ENCODE measurements at places on chromosomes 5 and 9.

GRCh38 chr5:155252717-155253116 lies 239.2 kb downstream of the KIF4B start:
- H3K4me1 ChIP-seq = peaks cover 5% of the 10 kb centered on the region
- H3K27ac ChIP-seq = no peak overlapping the region
- H3K4me3 ChIP-seq = no peak overlapping the region
- no peaks in the 10 kb centered on the region for H3K27me3 ChIP-seq
- H3K36me3 ChIP-seq = no peaks in the 10 kb centered on the region
- no peak for DNase-seq

DNA sequence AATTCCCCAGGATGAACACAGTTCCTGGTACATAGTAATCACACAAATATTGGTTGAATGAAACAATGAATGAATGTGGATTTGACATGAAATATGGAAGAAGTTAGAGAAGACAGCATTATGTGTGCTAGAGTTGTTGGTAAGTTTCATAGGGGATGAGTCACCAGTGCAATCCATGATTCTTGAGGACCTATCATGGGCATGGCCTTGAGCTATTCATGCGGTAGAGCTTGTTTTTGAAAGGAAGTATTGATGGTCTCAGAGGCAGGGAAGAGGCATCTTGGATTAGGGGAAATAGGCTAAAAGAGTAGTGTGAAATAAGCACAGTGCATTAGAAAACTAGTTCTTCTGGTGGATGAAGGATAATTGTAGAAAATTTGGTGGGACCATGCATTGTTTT lies 22.1 kb downstream of the SPATA31D1 start:
- DNase-seq = no peak
- H3K4me1 ChIP-seq = peaks cover 2% of the 10 kb centered on the region
- H3K27me3 ChIP-seq = no peaks in the 10 kb centered on the region
- no peak overlapping the region for H3K4me3 ChIP-seq
- no peak overlapping the region for H3K27ac ChIP-seq
- peaks cover 6% of the 10 kb centered on the region for H3K36me3 ChIP-seq

GRCh38 chr5:137360607-137361006 lies 138.5 kb downstream of the SPOCK1 start:
- no peaks in the 10 kb centered on the region for H3K4me1 ChIP-seq
- no peak overlapping the region for H3K4me3 ChIP-seq
- no peak overlapping the region for H3K27ac ChIP-seq
- DNase-seq = no peak
- H3K27me3 ChIP-seq = peaks cover 7% of the 10 kb centered on the region

DNA sequence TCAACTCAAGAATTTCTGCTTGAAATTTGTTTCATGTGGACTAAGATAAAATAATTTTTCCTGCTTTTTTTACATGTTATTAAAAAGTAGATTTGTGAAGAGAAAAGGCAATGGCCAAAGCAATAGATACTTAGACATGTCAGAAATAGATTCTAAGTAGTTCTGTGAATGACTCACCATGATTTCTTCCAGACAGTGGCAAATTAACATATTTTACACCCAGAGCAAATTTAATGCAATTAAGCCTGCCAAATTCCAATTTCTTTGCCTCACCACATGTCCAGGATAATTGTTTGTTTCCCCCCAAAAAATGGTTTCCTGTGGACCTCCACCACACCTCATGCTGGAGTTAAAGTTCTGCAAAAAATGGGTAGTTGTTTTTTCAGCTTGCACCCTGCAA lies 651.4 kb downstream of the CETN3 start:
- DNase-seq = no peak
- no peak overlapping the region for H3K27ac ChIP-seq
- no peaks in the 10 kb centered on the region for H3K4me1 ChIP-seq
- H3K27me3 ChIP-seq = no peaks in the 10 kb centered on the region

DNA sequence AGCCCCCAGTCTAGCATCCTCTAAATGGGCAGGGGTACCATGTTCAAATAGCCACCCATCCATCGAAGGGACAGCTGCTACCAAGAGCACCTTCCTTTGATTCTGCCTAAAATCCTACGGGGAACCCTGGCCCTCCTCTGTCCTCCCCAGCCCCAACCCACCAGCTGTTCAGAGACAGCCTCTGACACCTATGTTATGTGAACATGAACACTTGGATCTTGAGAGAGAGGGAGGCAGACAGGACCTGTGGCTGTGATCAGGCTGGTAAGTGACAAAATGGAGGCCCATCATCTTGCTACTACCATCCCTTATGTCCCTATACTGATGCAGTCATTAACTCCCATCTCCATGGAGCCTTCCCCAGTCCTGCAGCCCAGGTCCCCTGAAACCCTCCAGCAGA lies 8.2 kb downstream of the SLC23A1 start:
- no peak for DNase-seq
- H3K4me3 ChIP-seq = peak overlapping the region; percentile 34
- H3K27ac ChIP-seq = no peak overlapping the region
- no peaks in the 10 kb centered on the region for H3K4me1 ChIP-seq
- no peaks in the 10 kb centered on the region for H3K27me3 ChIP-seq

GRCh38 chr5:111948092-111948841 lies 191.3 kb upstream of the NREP start:
- no peak for DNase-seq
- H3K27me3 ChIP-seq = no peaks in the 10 kb centered on the region

GRCh38 chr5:146779211-146779869 lies 99.2 kb downstream of the PPP2R2B start:
- H3K27me3 ChIP-seq = no peaks in the 10 kb centered on the region
- peaks cover 11% of the 10 kb centered on the region for H3K4me1 ChIP-seq
- no peak for DNase-seq
- no peak overlapping the region for H3K27ac ChIP-seq
- peaks cover 7% of the 10 kb centered on the region for H3K36me3 ChIP-seq
